Left colon (tissue), 2 donors: ENCODE measurements at places on chromosomes 12 and 14.

DNA sequence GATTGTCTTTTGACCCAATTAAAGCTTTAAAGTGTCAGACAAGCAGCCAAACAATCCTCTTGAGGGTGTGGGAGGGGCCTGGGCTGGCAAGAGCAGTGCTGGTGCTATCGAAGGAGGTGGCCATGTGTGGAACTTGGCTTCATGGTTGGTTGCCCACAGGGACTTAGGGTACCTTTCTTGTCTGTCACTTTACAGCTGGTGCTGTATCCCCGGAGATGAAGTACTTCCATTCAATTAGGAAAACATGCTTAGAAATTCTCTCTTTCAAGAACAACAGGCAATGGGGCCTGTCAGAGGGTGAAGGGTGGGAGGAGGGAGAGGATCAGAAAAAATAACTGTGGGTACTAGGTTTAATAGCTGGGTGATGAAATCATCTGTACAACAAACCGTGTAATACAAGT lies 86.5 kb downstream of the DAAM1 start:
- DNase-seq, result no peak

DNA sequence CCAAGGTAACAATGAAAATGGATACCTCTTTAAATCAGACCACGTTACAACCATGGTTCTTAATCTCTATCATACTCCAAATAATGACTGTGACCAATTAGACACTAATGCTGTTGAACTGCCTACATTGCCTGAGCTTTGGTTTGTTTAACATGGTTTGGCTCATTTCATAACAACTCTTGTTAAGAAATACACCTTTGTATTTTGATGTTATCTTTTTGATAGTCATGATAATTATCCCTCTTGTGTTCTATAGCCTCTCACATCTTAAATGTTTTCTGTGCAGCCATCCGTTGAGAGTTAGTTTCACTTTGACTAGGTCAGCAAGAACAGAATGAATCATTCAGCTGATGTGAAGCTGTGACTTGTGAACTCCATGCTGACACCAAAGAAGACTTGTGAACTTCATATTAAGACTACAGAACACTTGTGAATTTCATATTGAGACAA lies 75.5 kb upstream of the RERGL start:
- DNase-seq, result no peak

- DNase-seq, result no peak
Measured at GRCh38 chr14:72608391-72609204, 285.3 kb downstream of the DPF3 start.

DNA sequence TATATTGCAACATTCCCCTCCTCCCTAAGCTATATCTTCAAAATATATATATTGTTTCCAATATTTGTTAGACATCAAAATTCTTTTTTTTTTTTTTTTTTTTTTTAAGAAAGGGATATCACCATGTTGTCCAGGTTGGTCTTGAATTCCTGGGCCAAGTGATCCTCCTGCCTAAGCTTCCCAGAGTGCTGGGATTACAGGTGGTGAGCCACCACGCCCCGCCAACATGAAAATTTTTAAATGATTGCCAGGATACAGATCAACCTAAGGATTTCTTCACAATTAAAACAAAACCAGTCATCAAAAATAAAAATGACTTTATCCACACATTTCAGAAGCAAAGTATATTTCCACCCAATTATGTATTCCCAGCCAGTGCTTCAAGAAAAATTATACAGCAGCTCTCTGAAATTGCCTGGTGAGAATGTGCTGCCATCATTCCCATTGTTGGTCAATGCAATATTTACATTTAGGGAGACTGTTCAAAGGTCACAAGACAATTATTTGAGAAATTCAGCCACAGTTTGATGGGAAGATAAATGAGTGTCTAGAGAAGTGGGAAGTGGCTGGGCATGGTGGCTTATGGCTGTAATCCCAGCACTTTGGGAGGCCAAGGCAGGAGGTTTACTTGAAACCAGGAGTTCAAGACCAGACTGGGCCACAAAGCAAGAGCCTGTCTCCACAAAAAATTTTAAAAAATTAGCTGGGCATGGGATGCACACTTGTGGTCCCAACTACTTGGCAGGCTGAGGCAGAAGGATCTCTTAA lies 141.7 kb upstream of the AMIGO2 start:
- no peak for DNase-seq

DNA sequence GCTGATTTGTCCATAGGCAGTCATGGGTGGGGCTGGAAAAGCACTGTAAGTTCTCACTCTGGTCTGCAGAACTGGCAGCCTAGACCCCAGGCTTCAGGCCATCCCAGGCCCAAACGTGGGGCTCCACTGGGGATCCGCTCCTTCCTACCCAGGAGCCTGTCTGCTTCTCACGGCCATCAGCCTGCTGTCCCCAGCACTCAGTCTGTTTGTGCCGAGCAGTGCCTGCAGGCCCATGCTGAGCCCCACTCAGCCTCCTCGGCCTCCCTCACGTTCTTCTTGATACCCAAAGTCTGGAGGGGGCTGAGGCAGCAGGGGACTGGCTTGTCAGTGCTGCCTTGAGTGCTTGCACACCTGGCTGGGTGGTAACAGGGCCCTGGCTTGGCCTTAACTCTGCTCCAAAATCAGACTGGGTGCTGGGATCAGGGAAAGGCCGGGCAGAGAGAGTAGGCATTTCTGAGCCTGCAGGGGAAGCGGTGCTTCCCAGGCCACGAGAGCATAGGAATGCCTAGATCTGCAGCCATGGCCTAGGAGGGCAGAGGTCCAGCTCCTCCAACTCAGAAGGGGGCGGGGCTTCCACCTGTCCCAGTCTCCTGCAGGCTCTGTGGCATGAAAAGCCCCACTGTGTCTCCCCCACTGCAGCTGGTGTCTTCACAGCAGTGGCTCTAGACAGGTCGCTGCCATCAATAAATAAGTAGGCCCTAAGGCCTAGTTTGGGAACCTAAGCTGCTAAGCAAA lies 772.4 kb upstream of the FBXO33 start:
- no peak for DNase-seq

GRCh38 chr12:100141666-100141997 lies 1.0 kb downstream of the BLTP3B start:
- DNase-seq, result no peak

- no peak for DNase-seq
Measured at GRCh38 chr14:105469456-105470349, 4.9 kb upstream of the CRIP2 start.

- no peak for DNase-seq
Measured at GRCh38 chr14:76227450-76228050, 75.8 kb downstream of the GPATCH2L start.

GRCh38 chr12:95083938-95084337 lies 10.5 kb upstream of the NR2C1 start:
- DNase-seq, result no peak

GRCh38 chr14:99009871-99010270 lies 262.1 kb downstream of the BCL11B start:
- DNase-seq, result no peak

DNA sequence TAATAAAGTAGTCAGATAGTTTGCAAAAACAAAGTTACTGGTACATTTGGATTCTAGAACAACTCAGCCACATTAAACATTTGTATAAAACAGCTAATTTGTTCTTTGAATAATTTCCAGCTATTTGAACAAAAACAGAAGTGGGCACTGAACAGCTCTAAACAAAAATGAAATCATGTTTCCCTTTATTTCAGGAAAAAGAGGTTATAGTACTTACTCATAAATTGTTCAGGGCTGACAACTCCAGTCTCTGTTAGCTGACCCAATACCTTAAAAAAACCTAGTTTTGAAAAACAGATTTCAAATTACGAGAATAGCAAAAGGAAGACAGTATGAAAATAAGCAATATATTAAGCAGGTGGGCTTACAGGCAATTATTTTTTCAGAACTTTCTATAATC lies 8.2 kb downstream of the GNPNAT1 start:
- no peak for DNase-seq

DNA sequence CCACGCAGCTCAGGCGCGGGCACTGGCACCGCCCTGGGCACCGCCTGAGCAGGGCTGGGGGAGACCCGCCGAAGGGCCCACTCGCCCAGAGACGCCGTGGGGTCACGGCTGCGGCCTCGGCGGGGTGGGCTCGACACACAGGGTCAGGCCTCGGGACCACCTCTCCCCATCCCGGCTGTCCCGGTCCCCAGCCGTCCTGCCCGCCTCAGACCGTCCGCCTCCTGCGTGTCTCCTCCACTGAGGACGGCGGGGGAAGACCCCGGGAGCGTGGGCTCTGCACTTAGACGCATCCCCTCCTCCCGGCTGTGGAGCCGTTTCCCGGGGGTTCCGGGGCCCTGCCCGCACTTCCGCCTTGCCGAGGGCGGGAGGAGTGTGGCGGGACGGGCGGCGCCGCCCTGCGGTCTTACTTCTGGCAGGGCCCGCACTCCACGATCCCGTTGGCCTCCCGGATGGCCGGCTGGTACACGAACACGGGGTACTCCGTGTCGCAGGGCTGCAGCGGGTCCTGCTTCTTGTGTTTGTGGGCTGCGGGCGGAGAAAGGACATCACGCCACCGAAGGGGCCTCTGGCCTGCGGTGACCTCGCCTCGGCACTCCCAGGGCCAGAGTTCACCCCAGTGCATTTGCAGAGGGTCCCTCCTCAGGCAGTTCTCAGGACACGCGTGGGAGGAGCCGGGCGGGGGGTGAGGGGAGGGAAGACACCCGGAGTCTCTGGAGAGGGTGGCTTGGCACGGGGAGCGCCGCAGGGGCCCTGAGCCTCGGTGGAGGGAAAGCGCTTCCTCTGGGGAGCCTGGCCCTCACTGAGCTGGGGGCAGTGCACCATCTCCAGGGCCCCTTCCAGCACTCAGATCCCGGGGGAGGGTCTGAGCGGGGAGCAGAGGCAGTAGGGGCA lies 23.1 kb upstream of the LRTM2 start:
- peak; percentile 73 for DNase-seq

DNA sequence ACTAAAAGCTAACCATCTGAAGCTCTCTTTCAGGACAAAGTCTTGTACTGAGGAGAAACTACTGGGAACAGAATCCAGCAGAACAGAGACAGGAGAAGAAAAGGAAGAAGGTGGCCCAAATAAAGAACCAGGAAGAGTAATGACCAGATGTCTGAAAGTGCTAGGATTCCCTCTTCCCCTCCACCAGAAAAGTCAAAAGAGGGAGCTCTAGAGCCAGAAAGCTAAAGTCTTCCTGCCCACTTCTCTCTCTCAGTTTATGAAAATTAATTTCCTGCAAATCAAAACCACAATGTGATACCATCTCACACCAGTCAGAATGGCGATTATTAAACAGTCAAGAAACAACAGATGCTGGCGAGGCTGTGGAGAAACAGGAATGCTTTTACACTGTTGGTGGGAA lies 47.2 kb downstream of the SPPL3 start:
- no peak for DNase-seq

- no peak for DNase-seq
Measured at GRCh38 chr12:85968606-85969005, 94.5 kb downstream of the NTS start.

- DNase-seq, result no peak
Measured at GRCh38 chr14:67973436-67973835, 153.9 kb downstream of the RAD51B start.

- no peak for DNase-seq
Measured at GRCh38 chr12:6921996-6922946, 5.5 kb upstream of the ATN1 start.

GRCh38 chr12:68871921-68872320 lies 61.0 kb downstream of the CPM start:
- DNase-seq, result no peak

- no peak for DNase-seq
Measured at GRCh38 chr12:96441816-96442215, 41.6 kb upstream of the CDK17 start.

- no peak for DNase-seq
Measured at GRCh38 chr12:109625131-109625559, 51.6 kb downstream of the MVK start.

- no peak for DNase-seq
Measured at GRCh38 chr12:90922145-90922627, 32.8 kb downstream of the CCER1 start.

- DNase-seq, result no peak
Measured at GRCh38 chr14:36222337-36222736, 45.8 kb upstream of the PTCSC3 start.

GRCh38 chr14:99176156-99176945 lies 95.6 kb downstream of the BCL11B start:
- DNase-seq, result no peak

DNA sequence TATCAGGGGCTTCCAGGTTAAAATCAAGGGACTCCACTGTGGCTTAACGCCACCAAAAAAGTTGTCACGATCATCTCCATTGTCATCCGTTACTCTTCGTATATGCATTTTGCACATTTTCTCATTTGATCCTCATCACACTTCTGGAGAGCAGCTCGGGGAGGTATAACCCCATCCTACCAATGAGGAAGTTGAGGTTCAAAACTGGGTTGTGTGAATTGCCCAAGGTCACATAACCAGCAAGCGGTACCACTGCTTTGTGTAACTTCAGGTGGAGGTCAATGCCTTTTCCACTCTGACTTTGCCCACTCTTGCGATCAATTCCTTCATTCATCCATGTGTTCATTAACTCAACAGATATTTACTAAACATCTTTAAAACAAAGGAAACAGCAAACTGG lies 71.1 kb upstream of the CCND2 start:
- no peak for DNase-seq

DNA sequence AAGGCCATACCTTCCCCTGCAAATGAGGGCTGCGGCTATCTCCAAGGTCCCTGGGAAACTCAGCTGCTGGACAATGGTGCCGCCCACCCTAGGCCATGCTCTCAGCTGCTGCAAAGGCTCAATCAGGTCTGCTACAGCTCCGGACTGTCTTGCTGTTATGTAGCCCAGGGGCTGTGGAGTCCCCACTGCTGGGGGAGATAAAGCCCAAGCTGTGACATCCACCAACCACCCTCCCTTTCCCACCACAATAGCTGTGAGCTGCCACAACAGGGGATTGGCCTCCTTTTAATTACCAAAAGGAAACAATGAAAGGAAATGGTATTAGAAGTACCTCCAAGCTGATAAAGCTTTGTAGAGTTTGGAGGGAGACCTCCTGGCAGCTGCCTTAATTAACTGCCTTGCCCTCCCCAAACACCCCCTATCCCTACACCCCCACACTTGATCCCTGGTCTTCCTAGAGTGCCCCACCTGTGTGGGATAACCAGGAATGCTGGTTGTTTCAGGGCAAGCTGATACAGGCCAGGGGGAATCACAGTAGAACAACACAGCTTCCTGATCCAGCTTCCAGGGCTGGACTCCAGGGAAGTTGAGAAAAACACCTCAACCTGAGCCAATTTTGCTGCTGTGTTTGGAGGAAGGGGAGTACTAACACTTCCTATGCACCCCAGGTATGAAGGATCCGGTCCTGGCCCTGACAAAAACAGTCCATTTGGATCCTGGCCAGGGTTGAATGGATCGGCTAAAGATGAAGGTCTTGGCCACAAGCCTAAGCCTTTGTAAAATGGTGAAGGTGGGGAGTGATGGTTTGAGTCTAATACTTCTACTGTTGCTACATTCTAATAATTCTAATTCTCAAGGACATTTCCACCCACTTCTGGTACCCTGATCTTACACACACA lies at the start of gene VWF:
VWF (minus strand) TSS at position 260 of the 899 bp plus-strand sequence. CDS start 1,474 bp downstream, outside the sequence.
- no peak for DNase-seq

- DNase-seq, result no peak
Measured at GRCh38 chr14:76195003-76195402, 43.3 kb downstream of the GPATCH2L start.
